Activated CD4-positive, alpha-beta T cell treated with anti-CD3 and anti-CD28 coated beads, Interleukin-2, amount 50 U/mL, for 4 hours (primary cell): ENCODE measurements at places on chromosomes 5 and 9.

DNA sequence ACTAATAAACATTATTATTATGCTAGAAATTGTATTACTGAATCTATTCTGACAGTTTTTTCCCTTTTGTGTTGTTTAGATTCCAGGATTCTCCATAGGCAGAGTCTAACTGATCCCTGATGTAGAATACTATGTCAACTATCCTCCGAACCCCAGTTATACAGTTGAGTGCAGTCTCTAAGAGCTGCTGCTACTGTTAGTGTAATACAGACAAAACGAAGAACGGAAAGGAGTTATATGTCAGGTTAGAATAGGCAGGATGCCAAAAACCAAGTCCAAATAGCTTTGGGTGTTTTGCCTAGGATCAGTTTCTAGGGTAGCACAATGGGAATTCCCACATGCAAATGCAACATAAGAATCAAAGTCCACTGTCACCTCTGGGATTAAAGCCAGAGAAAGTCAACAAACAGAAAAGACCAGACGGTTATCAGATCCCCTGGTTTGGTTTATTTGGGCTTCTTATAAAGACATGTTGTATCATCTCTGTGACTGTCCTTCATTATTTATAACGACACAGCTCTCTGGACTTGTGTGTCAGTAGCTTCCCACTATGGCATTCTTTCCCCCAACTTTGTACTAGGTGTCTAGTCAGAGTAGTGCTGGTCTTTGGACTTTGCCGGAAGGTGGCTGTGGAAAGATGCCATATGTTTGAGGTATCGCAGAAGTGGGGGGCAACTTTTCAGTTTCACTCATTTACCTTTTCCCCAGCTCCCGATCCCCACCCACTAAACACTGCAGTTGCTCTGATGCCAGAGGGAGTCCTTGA is 14.9 kb upstream of the TMEM38B start:
- no peak for DNase-seq

- DNase-seq = no peak
These were observed 39.9 kb downstream of the USP20 start for GRCh38 chr9:129875181-129875611.

DNA sequence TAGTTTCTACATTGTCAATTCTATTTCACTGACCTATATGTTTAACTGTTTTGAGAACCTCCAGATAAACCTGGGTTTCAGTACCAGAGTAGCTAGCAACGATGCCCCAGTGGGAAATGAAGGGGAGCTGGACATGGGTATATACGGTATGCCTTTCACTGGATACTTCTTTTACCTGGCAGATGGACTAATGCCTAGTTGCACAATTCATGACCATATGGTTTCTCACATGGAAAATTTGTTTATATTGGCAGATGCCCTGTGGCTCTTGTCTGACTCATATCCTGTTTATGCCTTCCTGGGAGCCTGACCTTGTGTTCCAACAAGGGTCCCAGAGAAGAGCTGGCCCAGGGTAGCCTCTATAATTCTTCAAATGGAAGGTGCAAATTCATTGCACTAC is 144.1 kb downstream of the MAT2B start:
- DNase-seq = no peak

DNA sequence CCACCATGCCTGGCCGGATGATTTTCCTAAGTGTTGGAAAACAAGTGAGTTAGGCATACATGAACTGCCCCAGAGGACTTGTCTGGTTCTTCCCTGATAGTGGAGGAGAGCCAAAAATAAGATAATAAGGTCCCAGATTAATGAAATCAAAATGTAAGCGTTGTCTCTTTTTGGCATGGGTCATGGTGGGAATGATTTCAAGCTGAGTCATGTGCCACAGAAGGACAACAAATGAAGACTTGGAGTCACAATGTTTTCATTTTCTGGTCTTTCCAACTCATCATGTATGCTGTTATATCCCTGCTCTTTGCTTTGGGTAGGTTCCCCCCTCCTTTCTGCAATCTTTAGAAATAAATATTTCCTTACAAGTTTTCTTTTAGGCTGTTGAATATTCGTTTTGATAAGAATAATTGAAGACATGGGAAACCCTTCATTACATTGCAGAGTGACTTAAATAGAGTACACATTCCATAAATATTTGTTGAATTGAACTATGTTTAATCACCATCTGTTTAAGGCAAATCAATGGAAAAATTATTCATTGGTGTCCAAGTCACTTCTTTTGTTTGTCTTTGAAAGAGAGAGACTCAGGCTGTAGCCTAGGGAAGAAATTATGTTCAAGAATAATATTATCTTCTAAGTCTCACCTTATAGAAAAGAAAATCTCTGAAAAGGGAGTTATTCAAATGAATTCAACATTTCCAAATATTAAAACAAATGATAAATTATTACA is 196.3 kb downstream of the CSNK1G3 start:
- DNase-seq = no peak

- DNase-seq = no peak
These were observed 396.4 kb downstream of the TMEM232 start for GRCh38 chr5:110329955-110330525.

DNA sequence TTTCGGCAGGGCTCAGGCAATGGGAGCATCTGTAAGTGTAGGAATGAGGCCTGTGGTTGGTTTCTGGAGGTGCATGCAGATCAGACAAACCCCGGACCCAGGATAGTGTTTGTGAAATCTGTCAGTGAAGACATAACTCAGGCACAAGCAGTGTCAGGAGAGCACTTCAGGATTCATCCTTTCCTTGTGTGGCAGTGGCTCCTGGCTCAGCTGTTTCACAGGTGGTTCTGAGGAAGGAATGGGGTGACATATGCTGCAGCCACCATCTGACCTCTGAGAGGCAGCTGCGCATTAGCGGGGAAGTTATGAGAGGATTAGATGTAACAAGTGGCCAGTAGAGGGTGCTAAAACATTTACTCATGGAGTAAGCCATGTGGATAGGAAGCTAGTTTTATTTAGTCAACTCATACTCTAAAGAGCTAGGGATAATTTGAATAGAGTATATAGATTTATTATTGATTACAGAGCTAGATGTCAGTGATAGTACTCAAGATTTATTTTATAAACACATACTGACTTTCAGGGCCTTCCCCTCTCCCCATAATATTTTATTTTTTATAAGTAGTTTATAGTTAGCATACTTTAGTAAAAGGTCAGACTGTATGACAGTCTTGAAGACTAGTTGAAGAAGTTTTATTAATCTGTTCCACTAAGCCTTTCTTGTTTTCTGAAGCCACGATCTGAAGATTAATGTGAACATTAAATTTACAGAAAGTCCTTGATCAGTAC is 28.4 kb downstream of the NNT start:
- DNase-seq = no peak

- DNase-seq = no peak
These were observed 18.4 kb downstream of the CAMK4 start for GRCh38 chr5:111242606-111243005.

DNA sequence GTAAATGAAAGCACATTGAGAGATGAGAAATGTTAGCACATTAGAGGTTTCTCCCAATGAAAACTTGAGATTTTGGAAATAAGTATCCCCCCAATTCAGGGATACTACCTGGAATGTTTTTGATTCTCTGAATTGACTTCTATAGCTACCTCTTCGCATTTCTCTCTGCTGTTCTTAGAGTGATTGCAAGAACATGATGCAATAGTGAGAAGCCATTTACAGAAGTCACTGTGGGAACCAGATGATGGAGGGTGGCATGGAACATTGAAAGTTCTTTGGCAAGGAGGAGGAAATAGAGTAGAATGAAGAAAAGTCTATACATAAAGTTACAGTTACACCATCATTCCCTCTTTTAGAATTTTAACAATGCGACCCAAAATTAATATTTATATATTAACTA is 9.2 kb downstream of the NPR3 start:
- no peak for DNase-seq

DNA sequence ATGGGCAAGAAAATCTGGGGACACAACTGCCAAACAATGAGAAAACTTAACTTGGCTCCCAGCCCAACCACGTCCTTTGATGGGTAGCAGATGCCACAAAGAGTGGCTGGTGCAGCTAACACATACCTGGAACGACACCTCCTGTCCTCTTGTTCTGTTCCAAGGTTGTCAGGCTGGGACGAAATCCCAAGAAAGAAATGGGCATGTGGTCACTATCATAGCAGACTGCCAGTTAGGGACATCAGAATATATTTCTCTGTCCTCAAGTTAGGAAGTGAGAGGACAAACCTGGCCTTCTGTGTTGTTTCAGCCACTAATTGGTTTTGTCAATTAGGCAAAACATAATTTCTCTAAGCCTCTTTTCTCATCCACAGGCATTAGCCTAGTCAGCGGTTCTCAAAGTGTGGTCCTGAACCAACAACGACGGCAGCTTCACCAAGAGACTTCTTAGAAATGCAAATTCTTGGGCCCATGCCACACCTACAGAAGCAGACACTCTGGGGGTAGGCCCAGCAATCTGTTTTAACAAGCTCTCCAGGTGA is 63.4 kb downstream of the RAPGEF1 start:
- no peak for DNase-seq

- no peak for DNase-seq
These were observed 41.0 kb downstream of the FAT2 start for GRCh38 chr5:151550146-151550545.

- DNase-seq = no peak
These were observed 235.3 kb downstream of the GABRB2 start for GRCh38 chr5:161311146-161311708.

DNA sequence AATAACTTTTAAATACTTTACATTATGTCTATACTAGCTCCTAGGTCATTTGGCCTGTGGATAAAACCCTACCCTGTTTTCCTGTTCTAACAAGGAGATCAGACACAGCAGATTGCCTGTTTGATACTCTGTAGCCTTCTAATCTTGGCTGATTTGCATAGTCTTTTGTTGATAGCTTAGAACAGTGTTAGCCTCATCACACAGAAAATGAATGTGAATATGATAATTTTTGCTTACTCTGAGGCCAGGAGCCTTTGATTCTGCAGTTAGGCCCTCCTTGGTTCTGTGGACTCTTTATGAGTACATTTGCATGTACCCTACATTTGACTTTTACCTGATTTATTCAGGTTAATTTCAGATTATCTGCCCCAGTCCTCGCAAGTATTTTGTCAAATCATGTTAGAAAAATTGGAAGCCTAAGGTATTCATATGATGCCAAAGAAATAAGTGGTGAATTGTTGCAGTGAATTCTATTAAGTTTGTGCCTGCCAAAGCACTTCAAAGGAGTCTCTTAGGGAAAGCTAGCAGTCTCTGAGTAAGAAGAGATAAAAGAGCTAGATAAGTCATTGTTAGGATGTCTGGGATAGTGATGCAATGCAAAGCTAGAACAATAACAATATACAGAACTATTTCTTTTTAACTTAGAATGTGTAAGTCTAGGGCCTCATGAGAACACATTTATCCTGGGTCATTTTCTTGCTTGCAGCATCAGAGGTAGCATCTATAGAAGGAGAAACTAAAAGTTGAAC is 56.4 kb downstream of the SCAMP1 start:
- no peak for DNase-seq

- DNase-seq = no peak
These were observed 47.3 kb downstream of the SEC61B start for GRCh38 chr9:99269416-99269815.

- DNase-seq = no peak
These were observed 12.0 kb downstream of the PRRX2 start for GRCh38 chr9:129677456-129677855.

DNA sequence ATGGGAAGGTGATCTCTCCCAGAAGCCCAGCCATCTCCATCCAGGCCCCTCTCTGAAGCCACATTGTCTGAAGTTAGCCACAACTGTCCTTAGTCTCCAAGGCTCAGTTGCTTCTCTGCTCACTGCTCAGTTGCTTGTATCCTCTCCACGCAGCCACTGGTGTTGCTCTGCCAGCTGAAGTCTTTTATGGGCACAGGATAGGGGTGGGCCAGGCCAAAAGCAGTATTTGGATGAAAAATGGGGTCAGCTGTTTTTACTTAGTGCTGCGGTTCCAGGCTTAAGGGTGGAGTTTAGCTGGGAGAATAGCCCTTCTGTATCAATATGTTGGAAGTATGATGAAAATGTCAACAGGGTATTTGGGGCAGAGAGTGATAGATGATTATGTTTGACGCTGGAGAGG is 168.8 kb upstream of the PPP1R2B start:
- no peak for DNase-seq

- no peak for DNase-seq
These were observed 72.3 kb upstream of the ANXA1 start for GRCh38 chr9:73079326-73079725.

DNA sequence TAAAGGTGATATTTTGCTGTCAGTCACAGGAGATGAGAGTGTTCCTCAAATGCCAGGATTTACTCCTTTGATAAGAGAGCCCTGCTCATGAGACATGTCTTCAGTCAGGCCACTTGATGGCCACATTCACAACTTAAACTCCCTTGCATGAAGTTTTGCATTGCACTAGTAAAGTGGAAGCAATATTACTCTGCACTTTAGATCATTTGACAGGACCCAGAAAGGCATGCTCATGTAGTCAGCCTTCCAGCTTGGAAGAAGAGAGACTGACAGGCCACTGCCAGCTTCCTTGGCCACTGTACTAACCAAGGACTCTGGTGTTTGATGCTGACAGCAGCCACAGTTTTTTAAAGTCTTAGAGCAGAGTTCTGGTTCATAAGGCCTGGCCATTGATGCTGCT is 42.6 kb downstream of the NPR3 start:
- DNase-seq = no peak

GRCh38 chr9:92965061-92965758 is 17.9 kb downstream of the FGD3 start:
- no peak for DNase-seq

DNA sequence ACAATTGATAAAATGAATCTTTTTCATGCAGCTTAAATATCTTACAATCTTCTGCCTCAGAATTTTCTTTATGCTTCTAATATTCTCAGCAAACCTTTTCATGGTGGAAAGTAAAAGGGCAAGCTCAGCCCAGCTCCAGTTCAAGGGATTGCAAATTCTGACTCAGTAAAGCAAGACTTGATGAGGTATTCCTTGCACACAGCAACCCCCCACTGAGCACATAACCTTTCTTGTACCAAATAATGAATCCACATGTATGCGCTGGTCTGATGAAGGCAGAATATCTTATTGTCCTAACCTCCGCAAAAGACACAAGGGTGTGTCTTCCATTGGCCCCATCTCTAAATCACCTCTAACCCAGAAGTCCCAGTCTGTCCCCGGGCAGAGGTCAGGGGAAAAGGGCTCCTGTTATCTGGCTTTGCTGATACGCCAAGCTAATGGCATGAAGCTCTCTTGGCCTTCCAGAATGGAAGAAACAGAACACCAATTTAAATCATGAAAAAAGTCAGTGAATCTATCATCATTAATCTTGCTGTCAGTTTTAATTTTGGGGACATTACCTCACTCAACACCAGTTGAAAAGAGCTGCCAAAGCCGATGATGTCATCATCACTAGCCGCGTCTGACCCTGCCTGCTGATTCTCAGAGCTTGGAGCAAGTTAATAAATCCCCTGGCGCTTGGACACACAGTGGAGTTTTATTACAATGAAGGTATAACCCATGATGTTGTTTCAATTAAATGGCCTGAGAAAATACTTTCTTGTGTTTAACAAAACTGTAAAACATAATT is 592.5 kb upstream of the CLINT1 start:
- DNase-seq = no peak

- no peak for DNase-seq
These were observed 13.4 kb downstream of the EXD3 start for GRCh38 chr9:137409515-137409914.

GRCh38 chr9:68640421-68641089 is 64.5 kb upstream of the PIP5K1B start:
- no peak for DNase-seq
